ENCODE measurements at places on chromosomes 5 and 9.

- peak; percentile 87 for ATAC-seq
Measured at GRCh38 chr9:14560194-14560593, 133.0 kb downstream of the ZDHHC21 start.

DNA sequence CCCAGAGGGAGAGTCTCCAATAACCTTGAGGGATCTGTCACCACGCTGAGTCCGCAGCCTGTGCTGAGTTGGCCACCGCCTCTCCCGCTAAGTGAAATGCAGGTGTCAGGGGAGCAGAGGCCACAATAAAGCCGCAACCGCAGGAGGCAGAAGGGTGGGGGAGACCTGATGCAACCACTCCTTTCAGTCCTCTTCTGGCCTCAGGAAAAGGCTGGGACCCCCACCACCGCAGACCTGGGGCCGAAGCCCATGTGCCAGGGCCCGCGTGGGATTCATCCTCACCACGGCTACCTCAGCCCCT is 576 bp downstream of the MAP1B start:
- no peak for ATAC-seq

DNA sequence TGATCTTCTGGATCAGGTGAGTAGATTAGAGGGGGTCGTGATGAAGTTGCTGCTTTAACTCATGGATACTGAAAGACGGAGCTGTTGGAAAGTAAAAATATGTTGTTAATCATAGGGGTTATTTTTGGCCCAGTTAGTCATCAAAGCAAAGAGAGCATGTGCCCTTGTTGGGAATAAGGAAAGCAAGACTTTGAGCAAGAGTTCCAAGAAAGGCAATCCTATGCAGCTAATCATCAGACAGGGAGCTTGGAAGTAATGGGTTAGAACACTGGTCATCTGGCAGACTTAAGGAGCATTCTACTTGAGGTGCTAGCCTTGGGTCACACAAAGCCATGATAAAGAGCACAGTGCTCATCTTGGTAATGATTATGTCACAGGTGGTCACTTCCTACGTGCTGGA is 18.3 kb downstream of the ASPN start:
- ATAC-seq, result no peak

DNA sequence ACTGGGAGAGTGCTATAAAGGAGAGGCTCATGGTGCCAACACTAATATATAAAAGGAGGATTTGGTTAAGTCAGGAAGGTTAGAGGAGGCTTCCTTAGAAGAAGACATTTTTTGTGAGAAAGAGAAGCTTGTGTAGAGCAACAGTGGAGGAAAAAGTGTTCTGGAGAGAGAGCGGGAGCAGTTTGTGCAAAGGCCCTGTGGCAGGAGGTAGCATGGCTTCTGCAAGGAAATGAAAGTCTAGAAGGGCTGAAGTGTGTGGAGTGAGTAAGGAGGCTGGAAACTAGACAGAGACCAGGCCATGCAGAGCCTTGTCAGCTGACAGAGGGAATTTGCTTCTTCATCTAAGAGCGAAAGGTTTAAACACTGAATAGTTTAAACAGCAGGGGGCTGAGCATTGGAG is 64.4 kb upstream of the ARAP3 start:
- ATAC-seq, result no peak

DNA sequence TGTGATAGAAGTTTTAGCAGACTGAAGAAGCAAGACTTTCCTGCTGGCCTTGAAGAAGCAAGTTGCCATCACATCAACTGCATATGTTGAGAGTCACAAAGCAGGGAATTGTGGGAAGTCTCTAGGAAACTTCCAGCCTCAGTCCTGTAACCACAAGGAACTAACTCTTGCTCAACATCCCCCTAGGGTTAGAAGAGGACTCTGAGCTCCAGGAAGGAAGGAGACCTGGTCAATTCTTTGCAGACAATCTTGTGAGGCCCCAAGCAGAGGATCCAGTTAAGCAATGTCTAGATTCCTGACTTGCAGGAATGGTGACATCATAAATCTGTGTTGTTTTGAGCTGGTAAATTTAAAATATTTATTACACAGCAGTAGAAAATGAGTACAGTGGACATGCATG is 18.6 kb upstream of the ZNF366 start:
- ATAC-seq, result no peak

DNA sequence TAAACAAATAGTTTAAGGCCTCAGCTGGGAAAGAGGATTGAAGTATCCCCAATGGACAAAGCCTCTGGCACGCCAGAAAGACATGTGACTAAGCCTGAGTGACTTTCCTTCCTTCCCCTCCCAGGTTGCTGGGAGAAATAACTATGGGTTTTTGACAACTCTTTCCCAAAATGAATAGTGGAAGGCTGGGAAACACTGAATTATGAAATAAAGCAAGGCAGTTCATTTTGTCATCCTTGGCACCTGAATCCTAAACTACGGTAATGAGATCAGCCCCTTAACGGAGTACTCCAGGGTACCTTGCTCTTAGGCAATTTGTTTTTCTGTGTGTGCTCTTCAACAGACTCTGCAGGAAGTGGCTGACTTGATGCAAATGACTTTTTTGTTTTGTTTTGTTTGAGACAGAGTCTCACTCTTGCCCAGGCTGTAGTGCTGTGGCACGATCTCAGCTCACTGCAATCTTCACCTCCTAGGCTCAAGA is 75.2 kb downstream of the LMNB1 start:
- peak; percentile 76 for ATAC-seq

- no peak for ATAC-seq
Measured at GRCh38 chr9:126149661-126150060, 177.0 kb upstream of the MVB12B start.

GRCh38 chr5:136350343-136350742 is 15.0 kb downstream of the TRPC7 start:
- no peak for ATAC-seq

DNA sequence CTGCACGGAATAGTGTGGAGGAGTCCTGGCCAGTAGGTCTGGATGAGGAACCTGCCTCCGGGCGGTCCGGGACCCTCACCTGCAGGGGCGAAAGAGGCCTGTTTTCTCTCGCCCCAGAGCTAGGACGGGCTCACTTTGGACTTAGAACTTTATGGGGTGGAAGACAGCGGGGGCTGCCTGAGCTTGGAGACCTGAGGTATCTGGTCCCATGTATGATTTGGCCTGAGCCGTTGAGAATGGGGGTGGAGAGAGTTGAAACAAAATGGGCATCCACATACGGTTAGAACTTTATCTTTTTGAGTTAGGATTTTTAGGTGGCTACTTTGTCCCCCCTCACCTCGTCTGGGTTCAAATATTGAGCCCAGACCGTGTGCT is 681 bp upstream of the ETF1 start:
- ATAC-seq, result peak; percentile 72

GRCh38 chr9:128920381-128921058 is at the start of gene PHYHD1:
PHYHD1 (plus strand) TSS chr9:128920982; CDS start chr9:128922324, 1,342 bp downstream.
- ATAC-seq, result no peak

Data from activated T-helper 17 cell treated with anti-CD3 and anti-CD28 coated beads, Interleukin-2, amount 50 U/mL, for 72 hours (primary cell).